Activated gamma-delta T cell treated with anti-CD3 and anti-CD28 coated beads, Interleukin-2, amount 50 U/mL, for 16 hours (primary cell): ENCODE measurements at places on chromosomes 4 and X.

- DNase-seq, result no peak
Observed at GRCh38 chr4:39330353-39330752, 35.8 kb downstream of the RFC1 start.

DNA sequence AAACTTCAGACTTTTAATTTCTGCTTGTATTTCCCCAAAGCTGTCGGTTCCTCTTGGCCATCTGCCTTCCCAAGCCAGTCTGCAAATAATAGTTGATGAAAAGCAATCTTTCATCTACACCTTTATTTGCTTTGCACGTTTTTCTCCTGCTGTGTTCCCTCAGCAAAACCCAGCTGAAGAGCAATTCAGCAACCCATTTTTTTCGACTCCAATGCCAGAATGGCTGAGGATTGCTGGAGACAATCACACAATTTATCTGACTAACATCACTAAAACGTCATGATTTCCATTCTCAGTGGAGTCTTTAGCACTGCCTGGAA, 94.3 kb downstream of the GPRIN3 start:
- no peak for DNase-seq

DNA sequence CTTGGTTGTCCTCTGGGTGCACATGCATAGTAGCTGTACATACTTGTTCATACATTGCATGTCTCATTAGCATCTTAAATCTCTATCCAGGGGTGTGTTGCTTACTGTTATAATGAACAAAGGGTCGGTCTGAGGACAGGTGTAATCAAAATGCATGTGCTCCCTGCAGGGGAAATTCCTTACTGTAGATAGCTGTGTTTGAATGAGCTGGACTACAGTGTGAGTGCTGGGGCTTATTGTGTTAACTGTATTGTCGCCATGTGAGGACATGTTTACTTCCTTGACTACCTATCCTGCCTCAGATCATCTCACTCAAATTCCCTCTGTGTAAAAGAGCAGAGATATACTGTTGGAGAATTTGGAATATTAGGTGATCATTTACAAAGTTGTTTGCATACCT, 98.7 kb downstream of the KLHL34 start:
- no peak for DNase-seq

DNA sequence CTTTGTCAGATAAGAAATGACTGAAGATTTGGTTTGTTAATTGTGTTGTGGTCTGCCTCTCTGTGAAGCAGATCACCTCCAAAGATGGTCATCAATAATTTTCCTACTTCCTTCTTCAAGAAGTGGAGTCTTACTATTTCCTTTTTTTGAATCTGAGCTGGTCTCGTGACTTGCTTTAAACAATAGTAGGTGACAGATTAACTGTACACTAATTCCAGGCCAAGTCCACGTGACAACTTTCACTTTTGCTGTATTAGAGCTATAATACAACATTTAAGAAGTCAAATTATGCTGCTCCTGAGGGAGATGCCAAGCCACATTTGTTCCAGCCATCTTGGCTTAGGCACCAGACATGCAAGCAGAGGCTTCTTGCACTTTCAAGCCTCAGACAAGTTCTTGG, 393.8 kb upstream of the GRID2 start:
- no peak for DNase-seq

GRCh38 chr4:42995343-42995944, 102.9 kb downstream of the GRXCR1 start:
- DNase-seq, result no peak

DNA sequence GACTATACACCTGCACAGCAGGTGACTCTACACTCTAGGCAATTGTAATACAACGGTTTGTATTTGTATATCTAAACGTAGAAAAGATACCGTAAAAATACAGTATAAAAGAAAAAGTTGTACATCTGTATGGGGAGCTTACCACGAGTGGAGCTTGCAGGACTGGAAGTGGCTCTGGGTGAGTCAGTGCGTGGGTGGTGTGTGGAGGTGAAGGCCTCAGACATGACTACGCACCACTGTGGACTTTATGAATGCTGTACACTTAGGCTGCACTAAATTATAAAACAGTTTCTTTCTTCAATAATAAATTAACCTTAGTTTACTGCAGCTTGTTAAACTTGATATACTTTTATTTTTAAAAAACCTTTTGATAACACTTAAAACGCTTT, 85.0 kb upstream of the FAT1 start:
- no peak for DNase-seq

DNA sequence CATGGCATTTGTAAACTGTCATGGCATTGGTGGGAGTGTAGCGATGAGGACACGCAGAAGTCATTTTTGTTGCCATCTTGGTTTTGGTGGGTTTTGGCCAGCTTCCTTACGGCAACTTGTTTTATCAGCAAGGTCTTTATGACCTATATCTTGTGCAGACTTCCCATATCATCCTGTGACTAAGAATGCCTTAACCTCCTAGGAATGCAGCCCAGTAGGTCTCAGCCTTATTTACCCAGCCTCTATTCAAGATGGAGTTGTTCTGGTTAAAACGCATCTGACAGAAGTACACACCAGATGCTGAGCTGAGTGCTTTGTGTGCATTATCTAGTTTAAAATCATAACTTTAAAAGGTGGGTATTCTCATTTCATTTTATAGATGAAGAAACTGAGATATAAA, 268.8 kb upstream of the GALNT7 start:
- DNase-seq, result no peak

- no peak for DNase-seq
Observed at GRCh38 chr4:71267244-71267643, 71.6 kb upstream of the SLC4A4 start.

GRCh38 chrX:31670245-31670644, 598.4 kb upstream of the FTHL17 start:
- DNase-seq, result no peak

DNA sequence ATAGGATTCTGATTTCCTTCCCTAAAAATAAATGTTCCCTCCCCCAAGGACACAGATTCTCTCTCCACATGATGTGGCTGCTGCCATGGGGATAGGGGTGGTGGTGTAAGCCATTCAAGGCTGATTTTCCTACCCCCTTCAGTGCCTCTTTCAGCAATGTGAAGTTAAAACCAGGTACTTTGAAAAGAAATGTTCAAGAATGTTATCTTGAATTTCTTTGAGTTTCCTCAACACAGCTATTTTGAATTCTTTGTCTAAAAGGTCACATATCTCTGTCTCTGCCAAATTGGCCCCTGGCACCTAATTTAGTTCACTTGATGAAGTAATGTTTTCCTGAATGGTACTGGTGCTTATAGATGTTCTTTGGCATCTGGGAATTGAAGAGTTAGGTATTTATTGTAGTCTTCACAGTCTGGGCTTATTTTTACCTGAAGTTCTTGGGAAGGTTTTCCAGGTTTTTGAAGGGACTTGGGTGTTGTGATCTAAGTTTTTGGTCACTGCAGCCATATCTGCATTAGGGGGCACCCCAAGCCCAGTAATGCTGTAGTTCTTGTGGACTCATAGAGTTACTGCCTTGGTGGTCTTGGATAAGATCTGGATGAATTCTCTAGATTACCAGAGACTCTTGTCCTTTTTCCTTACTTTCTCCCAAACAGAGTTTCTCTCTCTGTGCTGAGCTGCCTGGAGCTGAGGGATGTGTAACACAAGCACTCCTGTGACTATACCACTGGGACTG, 7.6 kb upstream of the DIPK2B start:
- DNase-seq, result no peak

- no peak for DNase-seq
Observed at GRCh38 chrX:21962361-21962760, 21.9 kb downstream of the SMS start.

- no peak for DNase-seq
Observed at GRCh38 chrX:121160987-121161386, 113.6 kb downstream of the GLUD2 start.

DNA sequence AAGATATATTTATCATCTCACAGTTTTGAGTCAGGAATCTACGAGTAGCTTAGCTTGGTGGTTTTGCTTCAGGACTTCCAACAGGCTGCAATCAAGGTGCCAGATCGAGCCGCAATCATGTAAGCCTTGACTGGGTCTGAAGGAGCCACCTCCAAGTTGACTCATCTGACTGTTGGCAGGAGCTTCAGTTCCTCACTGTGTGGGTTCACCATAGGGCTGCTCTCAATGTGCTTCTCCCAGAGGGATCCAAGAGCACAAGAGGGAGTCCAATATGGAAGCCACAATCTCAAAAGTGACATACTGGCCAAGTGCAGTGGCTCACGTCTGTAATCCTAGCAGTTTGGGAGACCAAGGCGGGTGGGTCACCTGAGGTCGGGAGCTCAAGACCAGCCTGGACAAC, 26.5 kb downstream of the DCHS2 start:
- no peak for DNase-seq

DNA sequence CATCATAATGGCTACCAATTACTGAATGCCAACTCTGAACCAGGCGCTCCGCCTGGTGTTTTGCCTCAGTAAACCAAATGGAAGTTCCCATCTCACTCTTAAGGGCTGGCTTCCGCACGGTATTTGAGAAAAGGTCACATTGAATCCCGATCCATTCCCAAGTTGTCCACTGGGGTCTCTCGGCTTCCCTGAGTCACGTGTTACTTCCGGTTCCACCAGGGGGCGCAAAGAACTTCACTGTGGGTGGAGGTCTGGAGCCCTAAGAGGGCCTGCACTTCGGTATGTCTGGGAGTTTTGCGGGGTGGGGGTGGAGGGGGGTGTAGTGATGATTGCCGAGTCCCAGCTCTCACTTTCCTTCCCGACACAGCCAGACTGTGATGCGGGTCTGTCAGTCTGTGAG, 13.4 kb upstream of the NHS start:
- no peak for DNase-seq

GRCh38 chr4:173522160-173522950, 7.7 kb downstream of the HAND2 start:
- no peak for DNase-seq

- no peak for DNase-seq
Observed at GRCh38 chr4:8272472-8273428, 3.2 kb downstream of the HTRA3 start.

DNA sequence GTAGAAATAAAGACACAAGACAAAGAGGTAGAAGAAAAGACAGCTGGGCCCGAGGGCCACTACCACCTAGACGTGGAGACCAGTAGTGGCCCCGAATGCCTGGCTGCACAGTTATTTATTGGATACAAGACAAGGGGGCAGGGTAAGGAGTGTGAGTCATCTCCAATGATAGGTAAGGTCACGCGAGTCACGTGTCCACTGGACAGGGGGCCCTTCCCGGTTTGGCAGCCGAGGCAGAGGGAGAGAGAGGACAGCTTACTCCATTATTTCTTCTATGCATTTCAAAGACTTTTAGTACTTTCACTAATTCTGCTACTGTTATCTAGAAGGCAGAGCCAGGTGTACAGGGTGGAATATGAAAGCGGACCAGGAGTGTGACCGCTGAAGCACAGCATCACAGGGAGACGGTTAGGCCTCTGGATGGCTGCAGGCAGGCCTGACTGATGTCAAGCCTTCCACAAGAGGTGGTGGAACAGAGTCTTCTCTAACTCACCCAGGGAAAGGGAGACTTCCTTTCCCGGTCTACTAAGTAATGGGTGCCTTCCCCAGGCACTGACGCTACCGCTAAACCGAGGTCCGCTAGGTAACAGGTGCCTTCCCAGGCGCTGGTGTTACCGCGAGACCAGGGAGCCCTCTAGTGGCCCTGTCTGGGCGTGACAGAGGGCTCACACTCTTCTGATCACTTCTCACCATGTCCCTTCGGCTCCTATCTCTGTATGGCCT, 44.9 kb downstream of the ZBTB49 start:
- peak; percentile 64 for DNase-seq

DNA sequence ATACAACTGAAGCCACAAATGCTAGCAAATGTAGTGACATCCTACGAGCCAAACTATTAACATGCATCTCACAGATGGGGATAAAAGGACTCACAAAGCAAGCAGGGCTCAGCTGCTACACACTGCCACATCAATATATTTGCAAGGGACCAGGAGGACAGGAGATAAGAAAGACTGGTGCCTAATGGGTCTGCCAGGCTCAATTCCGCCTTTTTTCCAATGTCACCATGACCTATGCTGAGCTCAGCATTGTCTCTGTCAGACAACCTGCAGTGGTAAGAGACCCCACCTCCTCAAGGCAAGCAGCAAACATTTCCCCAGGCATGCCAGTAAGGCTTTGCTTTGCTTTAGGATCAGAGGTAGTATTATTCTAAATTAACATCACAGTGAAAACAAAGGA, 435 bp downstream of the DCX start:
- no peak for DNase-seq

DNA sequence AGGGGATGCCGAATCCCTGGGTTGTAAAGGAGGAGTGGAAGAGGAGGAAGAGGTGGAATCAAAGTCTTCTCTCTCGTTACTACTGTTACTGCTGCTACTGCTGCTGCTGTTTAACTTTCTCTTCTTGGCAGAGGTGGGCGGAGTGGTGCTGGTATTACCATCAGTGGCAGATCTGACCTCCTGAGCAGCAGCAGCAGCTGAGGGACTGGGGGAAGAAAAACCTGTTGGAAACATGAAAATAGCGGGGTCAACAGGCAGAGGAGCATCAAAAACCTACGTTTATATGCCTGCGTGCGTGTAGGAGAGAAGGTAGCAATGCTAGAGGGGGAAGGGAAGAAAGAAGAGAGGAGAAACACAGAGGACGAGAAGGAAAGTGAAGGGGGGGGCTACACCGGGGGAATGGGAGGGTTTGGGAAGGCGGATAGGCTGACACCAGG, 339 bp downstream of the CUL4B start:
- DNase-seq, result peak; percentile 20

DNA sequence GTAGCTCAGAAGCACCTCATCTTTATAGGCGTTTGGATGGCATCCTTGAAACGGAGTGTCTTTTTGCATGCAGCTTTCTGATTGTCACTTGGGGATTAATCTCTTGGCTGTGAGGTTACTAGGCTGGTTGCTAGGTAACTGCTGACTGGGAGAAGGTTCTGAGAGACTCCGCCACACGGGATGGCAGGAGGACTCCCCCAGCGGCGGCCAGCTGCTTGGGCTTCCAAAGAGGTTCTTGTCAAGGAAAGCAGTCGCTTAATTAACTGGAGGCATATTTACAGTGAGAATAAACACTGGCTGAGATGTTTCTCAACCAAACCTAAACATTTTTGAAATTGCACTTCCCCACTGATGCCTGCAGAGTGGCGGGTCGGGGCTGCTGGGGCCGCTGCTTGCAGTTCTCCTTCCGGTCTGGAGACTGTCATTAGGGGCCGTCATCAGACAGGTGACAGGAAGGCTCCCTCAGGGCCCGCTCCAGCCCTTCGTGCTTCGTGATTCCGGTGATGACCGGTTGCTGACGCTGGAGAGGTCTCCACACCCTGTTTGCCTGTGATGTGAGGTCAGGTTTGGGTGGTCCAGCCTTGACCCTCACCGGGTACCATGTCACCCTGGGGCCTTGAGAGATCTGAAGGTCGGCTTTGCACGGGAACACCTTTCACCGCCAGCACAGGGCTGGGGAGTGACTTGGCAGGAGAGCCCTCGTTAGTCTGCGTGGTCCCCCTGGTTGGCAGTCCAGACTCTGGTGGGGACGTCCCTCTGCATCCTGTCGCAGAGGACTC, 9.1 kb downstream of the NSG1 start:
- no peak for DNase-seq

DNA sequence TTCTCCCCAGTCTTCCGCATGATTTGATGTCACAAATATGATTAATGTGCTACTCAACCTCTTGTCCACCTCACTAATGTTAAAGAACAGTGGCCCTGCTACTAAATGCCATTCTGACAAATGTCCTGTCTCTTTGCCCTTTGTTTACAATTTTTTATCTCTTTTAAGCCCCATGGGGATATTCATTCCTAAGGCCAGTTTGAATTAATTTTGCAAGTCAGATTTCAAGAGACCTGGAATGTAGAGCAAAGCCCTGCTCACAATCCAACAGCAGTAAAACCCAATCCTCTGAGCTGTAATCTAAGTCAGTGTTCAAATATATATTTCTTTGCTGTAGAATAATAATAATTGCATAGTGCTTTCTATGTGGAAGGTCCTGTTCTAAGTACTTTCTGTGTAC, 81.2 kb downstream of the LDB2 start:
- no peak for DNase-seq
